ENCODE measurements at places on chromosomes 2 and 18.
A peak's percentile ranks its signal among the peaks of the same experiment; 100 is the strongest.

GRCh38 chr2:10303694-10304378 is 1.1 kb downstream of the HPCAL1 start:
- DNase-seq = no peak

DNA sequence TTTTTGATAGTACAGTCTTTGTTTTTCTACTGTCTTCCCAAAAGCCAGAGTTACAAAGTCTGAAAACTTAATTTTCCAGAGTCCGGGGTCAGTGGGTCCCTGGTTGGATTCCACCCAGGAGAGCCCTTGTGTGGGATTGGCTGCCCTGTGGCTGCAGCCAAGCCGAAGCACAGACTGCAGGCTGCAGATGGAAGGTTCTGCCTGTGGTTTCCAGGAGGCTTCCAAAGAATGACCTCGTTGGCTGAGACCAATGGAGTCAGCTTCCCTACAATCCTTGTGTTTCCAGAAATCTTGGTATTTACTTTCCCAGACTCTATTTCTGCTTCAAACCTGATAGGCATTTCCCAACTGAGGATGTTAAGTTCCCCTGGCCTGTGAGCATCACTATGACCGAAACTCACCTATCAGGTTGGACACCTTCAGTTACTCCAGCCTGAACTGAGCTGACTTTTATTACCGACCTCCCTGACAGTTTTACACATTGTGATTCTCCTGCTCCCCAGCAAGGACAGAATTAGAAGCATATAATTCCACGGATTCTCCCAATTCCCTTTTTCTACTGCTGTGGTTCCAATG is 117.5 kb upstream of the CCDC68 start:
- no peak for DNase-seq

DNA sequence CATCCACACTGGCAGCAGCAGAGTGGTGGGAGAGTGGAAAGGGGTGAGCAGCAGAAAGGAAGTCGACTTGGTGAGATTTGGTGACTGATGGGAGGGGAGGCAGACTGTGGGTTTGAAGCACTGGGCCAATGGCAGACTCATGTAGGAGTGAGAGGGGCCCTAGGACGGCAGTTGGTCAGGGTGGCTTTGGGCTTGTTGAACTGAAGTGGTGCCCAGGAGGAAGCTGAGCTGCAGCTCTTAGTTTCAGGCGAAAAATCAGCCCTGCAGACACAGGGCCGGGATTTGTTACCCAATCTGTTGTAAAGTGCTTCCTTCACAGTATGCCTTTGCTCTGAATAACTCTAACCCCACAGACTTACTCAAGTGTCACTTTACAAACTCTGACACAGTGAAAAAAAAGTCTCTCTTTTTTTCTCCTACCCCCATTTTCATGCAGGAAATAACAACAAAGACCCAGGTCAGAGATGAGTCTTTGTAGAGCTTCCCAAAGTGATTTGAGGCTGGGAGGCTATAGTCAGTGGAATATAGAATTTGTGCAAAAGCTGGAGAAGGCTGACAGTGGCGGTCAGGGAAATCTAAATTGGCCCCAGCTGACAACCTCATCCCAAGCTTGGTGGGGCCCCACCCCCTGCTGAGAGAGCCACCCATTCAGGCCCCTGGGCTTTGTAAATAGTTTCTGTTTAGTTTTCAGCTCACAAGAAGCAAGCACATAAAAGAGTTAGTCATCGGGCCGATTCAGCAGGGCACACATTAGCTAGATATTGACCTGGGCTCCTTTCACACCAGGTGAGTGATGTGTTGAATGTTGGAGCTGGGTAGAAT is 226.9 kb downstream of the VAPA start:
- no peak for DNase-seq

DNA sequence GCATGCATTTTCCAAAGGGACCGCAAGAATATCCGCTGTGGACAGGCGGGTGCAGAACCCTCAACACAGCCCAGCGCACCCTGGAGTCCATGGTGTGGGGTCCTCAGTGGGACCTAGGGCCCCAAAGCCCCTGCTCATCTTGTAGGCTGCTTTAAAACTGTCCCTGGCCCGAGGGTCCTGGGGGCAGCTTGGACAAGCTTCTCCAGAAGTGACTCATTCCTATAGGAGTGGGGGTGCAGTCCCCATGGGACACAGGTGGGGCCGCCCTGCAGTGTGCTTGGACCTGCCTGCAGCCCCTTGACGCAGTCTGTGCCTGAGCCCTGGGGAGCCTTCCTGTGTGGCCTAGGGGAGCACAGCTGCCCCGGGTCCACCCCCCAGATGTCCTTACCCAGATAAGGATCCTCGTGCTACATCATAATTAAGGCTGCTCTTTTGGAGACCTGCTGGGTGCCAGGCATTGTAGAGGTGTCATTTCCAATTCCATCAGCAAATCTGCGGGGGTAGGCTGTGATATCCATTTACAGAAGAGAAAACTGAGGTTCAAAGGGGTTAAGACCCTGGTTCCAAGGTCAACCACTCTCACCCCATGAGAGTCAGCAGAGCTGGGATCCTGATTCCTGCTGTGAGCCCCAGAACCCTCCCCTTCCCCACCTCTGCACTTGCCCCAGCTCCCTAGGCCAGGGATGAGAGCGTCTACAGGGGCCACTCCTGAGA is 1.7 kb upstream of the HS6ST1 start:
- no peak for DNase-seq

- no peak for DNase-seq
These were observed 5.7 kb upstream of the EN1 start for GRCh38 chr2:118853129-118853640.

GRCh38 chr2:219142329-219142728 is 18.3 kb downstream of the NHEJ1 start:
- DNase-seq = no peak

DNA sequence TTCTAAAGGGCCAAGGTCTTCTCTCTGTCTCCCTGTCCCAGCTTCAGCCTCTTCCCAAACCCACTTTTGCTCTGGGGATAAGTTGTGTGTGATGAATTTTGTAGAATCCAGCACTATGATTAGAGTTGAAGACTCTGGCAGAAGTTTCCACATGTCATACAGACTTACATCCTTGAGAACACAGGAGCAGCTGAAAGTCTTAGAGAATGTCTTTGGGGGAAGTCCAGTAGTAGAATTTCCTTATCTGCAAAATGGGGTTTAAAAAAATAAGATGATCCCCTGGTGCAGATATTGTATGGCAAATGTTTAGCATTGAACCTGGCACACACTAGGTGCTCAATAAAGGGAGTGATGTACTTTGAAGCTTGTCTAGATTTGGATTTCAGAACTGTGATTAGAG is 65.2 kb downstream of the TMEM247 start:
- DNase-seq = no peak

DNA sequence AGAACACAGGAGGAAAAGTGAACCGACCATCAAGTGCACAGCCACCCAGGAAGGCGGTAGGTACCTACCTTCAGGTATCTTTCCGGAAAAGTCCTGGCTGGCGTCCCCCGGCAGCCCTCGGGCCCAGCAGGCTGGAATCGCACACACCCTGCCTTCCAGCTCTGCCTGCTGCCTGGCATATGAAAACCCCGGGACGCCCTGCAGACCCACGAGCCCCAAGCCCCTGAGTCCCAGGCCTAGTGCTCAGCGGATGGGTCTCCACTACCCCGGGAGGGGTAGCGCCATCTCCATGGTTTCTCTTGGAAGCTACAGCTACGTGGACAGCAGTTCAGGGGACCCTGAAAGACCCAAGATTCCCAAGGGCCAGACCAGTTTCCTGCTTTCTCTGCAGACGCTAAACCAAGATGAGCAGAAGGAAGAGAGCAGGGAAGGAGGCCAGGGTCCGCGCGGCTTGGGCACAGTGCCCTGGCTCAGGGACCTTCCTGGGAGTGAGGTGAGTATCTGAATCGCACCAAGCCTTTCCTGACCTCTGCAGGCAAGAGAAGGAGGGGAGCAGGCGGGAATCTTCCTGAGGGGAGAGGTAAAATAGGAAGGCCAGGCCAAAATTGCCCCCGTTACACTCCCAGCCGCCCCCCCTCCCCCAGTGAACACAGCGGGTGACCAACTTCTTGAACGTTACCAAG is 80.4 kb downstream of the ARHGEF4 start:
- no peak for DNase-seq

- DNase-seq = no peak
These were observed 39.7 kb downstream of the SMAD7 start for GRCh38 chr18:48910972-48911545.

DNA sequence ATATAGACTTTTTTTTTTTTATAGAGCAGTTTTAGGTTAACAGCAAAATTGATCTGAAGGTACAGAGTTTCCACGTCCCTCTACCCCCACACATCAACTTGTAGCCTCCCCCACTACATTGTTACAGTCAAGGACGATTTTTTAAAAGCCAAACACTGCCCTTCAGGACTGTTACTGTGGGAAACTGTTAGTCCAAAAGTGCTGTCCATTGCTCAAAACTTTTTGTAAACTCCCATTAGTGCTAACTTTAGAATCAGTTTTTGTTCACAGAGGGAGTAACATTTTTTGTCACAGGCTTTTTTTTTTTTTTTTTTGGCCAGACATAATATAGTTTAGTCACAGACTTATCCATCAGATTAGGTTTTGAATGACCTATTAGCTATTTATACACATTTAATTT is 24.1 kb downstream of the ELP2 start:
- DNase-seq = no peak

GRCh38 chr2:10647441-10647840 is 42.3 kb downstream of the NOL10 start:
- DNase-seq = no peak

GRCh38 chr2:602571-603359 is 74.4 kb downstream of the TMEM18 start:
- DNase-seq = no peak

- DNase-seq = peak; percentile 40
These were observed 47.1 kb downstream of the ACSL3 start for GRCh38 chr2:222907790-222908441.

GRCh38 chr2:59665021-59665420 is 888.4 kb downstream of the BCL11A start:
- no peak for DNase-seq

GRCh38 chr18:8254654-8255053 is 354.6 kb upstream of the RAB12 start:
- DNase-seq = no peak

DNA sequence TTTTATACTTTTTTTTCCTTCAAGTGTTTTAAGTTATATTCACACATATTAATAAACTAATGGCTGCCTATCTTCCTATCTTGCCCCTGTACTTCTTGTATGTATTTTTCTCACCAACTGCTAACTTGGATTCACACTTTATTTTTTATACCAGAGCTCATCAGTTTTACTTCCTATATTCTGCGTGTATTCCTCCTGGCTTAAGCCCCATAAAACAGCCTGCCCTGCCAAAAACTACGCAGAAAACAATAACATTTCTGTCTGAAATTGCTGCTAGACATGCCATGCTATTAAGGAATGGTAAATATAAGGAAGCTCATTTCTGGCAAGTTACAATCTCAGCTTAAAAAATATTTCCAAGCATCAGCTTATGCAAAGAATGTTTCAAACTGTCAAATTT is 172.3 kb downstream of the UBE2E3 start:
- no peak for DNase-seq

- no peak for DNase-seq
These were observed 130.5 kb upstream of the SLC1A4 start for GRCh38 chr2:64858541-64859311.

DNA sequence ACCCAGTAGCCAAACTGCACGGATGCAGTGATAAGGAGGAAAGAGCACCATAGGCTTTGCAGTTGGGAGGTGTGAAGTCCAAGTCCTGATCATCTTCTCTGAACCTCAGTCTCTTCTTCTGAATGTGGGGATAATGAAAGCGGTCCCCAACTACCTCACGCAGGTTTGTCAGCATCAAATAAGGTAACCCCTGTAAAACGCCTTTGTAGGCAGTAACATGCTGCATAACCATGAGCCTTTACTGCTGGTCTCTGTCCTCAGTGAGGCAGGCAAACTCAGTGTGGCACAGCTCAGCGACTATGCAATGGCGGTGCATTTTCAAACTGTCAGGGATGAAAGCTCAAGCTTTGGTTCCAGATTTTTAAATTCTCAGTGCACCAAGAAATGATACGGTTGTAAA is 46.1 kb downstream of the DNMT3A start:
- no peak for DNase-seq

GRCh38 chr2:168315331-168316072 is 68.1 kb upstream of the STK39 start:
- DNase-seq = no peak

DNA sequence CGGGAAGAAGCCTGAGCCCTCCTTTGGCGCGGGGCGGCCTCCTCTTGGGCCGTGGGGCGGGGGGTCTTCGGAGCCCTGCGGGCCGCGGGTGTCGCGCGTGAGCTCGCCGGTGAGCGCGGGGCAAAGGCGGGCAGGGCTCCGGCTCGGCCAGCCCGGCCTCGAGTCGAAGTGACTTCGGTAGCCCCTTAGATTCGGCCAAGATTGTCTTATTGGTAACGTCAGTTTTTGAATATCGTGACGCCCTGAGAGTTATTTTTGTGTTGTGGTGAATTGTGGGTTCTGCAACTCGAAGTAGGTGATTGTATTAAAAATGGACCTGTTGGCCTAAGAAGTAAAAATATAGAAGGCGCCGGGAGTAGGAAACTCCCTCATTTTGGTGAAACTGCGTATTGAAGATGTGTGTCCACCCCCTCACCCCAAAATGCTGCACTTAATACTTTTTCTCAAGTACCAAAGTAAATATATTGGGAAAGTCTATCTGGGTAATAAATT is 669 bp downstream of the MARCHF7 start:
- DNase-seq = no peak

GRCh38 chr2:177783835-177784744 is 288.5 kb downstream of the PDE11A start:
- no peak for DNase-seq

DNA sequence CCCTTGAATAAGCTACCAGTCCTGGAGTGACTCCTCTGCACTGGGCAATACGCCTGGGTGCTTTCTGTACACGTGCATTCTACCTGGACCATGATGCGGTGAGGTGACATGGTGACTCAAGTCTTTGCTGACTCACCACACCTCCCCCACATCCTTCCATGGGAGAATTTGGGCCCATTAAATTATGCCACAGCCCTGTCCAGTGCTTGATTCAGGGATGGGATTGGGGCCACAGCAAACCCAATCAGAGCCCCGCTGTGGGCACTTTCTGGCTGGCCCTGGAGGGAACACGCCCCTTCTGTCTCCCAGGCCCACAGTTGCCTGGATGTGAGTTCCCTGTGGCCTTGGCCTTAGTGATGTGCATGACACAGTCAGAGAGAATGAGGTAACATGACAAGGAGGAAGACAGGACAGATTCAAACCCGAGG is 86.9 kb downstream of the LRRC30 start:
- no peak for DNase-seq

Measured in iPS DF 19.7 (cell line).